Posterior cingulate gyrus (tissue), 11 donors: ENCODE measurements at places on chromosomes 12 and 14.

DNA sequence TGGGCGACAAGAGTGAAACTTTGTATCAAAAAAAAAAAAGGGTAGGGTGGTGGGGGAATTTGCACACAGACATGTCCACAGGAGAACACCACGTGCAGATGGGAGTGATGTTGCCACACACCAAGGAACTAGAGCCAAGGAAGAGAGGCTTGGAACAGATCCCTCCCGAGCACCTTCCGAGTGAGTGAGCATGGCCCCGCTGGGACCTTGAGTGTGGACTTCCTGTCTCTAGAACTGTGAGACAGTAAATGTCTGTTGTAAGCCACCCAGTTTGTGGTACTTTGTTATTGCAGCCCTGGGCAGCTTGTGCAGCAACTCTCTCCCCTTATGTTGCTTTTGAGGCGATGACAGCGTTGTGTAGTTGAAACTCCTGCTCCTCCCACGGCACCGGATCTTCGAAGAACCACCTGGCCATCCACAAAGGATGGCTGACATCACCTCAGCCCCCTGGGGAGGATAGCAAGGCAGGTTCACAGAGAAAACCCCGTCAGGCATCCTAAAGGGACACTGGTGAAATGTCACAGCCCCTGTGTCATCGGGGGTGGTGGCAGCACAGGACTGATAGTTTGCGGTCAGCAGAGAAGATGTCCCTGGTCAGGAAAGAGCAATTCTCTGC lies 54.7 kb upstream of the PLEKHG3 start:
- DNase-seq = no peak

DNA sequence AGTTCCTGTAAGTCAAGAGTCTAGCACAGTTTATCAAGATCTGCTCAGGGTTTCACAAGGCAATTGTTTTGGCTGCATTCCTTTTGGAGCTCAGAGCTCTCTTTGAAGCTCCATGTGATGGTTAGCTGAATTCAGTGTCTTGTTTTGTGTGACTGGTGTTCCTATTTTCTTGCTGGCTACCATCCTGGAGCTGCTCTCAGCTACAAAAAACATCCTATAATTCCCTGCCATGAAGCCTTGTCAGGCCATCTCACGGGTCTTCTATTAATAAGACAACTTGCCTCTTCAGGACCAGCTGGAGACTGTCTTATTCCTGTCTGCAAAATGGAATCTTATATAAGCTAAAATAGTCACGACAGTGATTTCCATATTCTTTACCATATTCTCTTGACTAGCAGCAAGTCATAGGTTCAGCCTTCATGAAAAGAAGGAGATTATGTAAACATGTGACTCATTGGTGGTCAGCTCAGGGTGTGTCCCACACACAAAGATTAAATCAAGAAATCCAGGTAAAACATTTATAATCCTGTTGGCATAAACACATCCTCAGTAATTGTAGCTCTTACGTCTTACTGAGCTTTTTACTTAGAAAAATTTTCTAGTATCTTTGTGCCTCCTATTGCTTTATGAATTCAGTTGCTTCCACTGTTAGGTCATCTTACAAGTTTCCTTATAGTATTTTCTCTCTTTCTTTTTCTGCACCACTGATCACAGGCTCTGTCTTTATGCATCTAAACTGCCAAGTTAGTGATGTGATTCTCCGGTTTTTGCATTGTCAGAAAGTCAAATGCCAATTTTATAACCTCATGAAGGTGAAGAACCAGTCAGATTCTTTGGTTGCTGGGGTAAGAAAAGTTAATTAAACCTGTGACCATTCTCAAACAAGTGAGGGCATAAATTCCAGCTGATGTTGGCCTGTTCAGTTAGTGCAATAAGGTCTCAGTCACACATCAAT lies 378.5 kb upstream of the MGAT4C start:
- no peak for DNase-seq

- peak; percentile 72 for DNase-seq
Measured at GRCh38 chr14:100416921-100417860, 94.1 kb downstream of the SLC25A47 start.

DNA sequence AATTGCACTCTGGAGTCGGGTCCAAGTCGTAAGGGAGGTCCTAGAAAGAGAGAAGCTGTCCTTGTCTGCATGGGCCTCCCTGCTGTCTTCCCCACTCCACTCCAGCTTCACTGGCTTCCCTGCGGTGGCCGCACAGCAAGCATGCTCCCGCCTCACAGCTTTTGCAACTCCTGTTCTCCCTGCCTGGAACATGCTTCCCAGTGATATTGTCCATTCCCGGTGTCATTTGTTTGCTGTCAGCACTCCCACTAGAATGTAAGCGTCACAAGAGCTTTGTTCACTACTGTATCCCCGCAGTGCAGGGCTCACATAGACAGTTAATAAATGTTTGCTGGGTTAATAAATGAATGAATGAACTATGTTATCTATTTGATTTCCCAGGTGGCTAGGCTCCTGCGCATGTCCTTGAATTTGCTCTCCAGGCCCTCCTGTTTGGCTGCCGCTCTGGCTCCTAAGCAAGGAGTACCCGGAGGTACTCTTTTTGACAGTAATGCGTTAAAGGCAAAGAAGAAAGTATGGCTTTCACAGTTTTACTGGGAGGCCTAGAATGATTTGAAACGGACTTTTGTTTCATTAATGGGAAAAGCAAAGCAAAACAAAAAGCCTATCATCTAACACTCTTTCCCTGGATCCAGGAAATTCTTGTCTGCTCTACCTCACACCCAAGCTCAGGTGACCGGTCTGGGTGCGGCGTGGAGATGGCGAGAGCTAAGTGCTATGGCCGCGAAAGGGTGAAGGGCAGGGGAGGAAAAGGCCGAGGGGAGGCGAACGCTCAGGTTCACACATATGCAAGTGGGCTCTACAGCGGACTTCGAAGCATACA lies 6.2 kb upstream of the SLC7A7 start:
- no peak for DNase-seq

DNA sequence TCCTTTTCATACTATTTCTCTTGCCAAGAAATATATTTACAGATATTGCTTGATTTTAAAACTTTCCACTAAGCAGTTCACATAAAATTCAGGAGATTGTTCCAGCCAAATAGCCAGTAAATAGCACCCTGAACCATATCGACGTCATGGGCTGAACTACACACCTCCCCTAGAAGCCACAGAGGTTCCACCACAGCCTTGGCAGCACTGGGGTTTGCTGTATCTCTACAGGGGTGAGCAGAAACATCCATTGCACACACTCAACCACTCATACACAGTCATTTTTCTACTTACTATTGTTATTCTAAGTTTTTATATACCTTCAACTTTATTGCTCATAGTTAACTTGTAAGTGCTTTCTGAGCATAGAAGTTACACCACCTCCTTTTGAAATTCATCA lies 8.1 kb upstream of the EIF2S3B start:
- DNase-seq = no peak

DNA sequence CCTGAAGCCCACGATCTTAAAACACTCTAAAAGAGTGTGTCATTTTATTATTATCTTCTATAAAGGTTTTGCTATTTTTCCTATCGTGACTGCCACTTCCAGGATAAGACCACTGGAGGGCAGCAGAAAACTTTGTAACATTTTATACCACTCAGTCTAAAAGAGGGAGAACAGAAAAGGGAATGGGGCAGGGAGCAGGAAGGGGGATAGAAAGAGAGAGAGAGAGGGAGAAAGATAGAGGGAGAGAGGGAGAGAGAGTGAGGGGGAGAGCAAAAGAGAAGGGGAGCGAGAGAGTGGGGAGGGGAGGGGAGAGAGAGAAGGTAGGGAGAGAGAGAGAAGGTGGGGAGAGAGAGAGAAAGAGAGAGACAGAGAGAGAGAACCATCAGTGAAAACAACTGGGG lies 2.0 kb upstream of the ART4 start:
- peak; percentile 40 for DNase-seq

- DNase-seq = no peak
Measured at GRCh38 chr12:43273467-43273866, 278.5 kb downstream of the ADAMTS20 start.

- DNase-seq = no peak
Measured at GRCh38 chr14:61524936-61525292, 170.4 kb upstream of the HIF1A start.

GRCh38 chr14:20809917-20810316 lies 7.3 kb upstream of the RNASE1 start:
- no peak for DNase-seq
